ENCODE measurements at places on chromosomes 13 and 19.

- no peak for DNase-seq
Observed at GRCh38 chr13:98108341-98108740, 34.6 kb upstream of the FARP1 start.

DNA sequence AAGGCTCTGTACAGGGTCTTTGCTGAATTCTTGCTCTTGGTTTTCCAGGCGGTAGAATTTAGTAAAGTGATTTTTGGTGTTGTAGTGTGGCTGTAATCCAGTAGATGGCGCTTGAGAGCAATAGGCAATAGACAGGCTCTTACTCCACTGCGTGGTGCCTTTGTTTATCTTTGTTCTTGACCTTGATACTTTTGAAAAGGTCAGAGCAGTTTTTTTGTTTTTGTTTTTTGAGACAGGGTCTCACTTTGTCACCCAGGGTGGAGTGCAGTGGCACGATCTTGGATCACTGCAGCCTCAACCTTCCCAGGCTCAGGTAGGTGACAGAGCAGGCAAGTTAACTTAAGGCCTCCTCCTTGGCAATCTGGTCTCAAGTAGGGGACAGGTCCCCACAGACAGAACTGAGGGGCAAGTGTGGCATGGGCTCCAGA lies 12.2 kb upstream of the LILRA5 start:
- no peak for DNase-seq

DNA sequence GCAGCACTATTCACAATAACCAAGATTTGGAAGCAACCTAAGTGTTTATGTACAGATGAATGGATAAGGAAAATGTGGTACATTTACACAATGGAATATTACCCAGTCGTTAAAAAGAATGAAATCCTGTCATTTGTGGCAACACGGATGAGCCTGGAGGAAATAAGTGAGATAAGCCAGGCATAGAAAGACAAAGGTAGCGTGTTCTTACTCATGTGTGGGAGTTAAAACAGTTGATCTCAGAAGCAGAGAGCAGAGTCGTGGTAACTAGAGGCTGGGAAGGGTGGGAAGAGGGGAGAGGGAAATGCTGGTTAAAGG lies 29.5 kb downstream of the LILRB4 start:
- DNase-seq: no peak

DNA sequence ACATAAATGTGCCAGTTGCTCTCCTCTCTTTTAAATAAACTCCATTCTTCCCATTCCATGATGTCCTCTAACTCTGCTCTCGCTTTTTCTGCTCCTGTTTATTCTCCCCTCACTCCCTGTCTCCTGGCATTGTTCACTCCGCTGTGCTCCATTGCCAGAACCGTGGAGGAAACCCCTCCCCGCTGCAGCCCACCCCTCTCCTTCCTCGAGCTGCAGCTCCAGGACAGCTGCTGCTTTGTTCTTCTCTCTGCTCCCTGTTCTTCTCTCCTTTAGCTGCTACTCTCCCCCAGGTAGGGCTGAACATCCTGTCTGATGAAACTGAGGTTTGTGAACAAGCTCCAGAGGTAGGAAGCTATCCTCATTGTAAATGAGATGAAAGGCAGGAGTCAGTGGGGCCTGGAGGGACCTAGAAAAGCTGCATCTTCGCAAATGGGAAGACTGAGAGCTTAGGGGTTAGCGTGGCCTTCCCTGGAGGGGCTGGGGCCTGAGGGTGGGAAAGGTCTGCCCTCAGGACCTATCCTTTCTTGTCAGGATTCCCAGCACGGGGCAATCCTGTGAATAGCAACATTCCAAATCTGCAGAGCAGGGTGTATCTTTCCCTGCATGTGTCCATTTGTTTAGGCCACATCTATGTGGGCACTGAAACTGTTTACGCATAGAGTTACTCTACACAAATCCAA lies 243.7 kb downstream of the DNAJC15 start:
- no peak for DNase-seq

Data from spleen (tissue), 13 donors.